ENCODE measurements at places on chromosomes 7 and 10.

- DNase-seq, result no peak
These were observed 137.9 kb upstream of the HDAC9 start for GRCh38 chr7:18357691-18358090.

GRCh38 chr10:123835575-123835974, 56.0 kb downstream of the CPXM2 start:
- DNase-seq, result no peak

DNA sequence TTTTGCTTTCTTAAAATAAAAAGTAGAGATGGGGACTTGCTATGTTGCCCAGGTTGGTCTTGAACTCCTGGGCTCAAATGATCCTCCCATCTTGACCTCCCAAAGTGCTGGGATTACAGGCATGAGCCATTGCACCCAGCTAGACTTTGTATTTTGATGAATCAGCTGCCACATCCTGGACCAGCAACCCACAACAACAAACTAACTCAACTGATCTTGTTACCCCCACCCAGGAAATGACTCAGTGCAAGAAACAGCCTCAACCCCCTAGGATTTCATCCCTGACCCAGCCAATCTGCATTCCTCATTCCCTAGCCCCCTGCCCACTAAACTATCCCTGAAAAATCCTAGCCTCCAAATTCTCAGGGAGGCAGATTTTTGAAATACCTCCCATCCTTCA, 123.8 kb downstream of the IPMK start:
- DNase-seq, result no peak

DNA sequence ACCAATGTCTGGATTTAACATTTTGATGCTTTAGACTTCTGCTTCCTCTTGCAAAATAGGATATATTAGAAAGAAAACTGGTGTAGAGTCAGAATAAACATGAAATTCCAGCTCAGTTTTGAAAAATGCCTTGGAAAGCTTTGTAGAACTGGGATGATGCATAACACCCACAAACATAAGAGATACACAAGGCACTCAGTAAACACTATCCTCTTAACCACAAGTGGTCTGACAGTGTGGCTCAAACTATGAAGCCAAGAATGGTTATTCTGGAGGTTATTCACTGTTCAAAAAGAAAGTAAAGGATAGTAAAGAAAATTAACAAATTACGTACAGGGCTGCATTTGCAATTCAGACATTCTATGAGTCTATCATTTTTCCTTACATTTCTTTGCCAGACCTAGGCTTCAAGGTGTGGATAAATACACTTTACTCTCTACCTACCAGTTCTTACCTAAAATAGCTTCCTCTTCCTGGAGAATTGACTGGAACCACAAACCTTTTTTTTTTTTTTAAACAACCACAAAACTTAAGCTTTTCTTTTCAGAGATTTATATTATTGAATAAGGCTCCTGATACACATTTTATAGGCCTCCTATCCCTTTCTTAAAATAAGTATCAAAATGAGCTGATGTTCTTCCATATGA, 9.0 kb upstream of the RSBN1L start:
- no peak for DNase-seq

DNA sequence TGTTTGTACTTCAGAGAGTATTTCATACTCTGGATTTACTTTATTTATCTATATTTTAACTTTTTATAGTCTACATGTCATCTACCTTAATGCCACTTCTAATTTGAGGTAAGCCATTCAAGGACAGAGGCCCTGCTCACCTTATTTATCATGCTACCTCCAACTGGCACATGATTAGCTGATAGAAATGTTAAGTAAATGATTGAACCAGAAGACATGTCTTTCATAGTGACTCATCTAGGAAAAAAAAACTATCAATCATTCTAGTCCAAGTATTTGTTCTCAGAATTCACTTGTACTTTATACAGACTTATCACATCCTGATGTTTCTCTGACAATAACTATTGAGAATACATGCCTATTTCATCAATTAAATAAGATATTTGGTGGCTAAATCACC, 856.3 kb downstream of the XPNPEP1 start:
- no peak for DNase-seq

DNA sequence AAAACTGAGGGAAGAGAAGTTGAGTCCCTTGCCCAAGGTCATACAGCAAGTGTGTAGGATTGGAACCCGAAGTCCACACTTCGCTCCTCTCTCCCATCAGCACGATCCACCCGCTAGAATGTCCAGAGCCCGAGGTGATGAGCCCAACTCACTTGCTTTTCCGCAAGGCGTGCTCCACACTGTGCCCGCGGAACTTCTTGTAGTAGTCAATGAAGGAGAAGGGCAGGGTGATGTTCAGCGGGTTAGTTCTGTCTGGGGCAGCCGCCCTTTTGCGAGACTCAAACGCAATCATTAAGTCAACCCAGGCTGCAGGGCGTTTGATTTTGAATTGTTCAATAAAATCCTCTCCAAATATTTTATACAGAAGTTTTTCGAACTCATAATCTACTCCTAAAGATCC, 58.6 kb downstream of the PNLIPRP2 start:
- DNase-seq, result no peak

- DNase-seq, result no peak
These were observed 9.9 kb downstream of the EPDR1 start for GRCh38 chr7:37930226-37930948.

DNA sequence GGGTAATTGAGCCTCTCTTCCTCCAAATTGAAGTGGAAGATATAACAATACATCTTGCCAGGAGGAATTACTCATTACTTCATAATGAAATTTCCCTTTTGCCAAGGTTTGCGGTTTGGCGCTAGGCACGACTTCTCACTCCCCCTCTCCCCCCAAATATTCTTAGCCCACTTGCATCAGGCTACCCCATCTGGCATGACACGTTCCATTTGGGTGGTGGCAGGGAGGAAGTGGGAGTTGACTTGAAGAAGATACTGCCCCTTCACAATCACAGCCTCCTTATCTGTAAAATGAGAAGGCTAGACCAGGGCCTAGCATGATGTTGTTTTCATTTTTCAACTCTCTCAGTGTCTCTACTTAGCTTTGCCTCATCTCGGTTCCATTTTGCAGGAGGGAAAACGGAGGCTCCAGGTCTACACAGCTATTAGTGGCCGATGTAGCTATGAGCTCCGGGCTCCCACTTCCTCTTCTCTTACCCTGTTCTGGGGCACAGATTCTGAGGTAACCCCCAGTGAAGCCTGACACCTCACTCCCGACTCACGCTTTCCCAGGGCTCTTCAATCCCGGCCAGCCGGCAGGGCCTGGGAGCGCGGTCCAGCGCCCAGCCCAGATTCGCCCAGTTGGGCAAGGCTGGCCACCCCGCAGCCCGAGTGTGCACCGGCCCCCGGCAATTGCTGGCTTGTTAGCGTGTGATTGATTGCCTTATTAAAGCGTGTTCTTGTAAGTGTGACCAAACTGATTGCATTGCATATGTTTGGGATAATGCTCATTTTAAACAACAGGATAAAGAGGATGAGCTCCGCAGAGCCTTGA, 6.5 kb downstream of the EVX1 start:
- no peak for DNase-seq

GRCh38 chr7:123725586-123726171, 23.1 kb downstream of the WASL start:
- no peak for DNase-seq

GRCh38 chr7:70590126-70590854, 541.7 kb upstream of the GALNT17 start:
- DNase-seq, result no peak

DNA sequence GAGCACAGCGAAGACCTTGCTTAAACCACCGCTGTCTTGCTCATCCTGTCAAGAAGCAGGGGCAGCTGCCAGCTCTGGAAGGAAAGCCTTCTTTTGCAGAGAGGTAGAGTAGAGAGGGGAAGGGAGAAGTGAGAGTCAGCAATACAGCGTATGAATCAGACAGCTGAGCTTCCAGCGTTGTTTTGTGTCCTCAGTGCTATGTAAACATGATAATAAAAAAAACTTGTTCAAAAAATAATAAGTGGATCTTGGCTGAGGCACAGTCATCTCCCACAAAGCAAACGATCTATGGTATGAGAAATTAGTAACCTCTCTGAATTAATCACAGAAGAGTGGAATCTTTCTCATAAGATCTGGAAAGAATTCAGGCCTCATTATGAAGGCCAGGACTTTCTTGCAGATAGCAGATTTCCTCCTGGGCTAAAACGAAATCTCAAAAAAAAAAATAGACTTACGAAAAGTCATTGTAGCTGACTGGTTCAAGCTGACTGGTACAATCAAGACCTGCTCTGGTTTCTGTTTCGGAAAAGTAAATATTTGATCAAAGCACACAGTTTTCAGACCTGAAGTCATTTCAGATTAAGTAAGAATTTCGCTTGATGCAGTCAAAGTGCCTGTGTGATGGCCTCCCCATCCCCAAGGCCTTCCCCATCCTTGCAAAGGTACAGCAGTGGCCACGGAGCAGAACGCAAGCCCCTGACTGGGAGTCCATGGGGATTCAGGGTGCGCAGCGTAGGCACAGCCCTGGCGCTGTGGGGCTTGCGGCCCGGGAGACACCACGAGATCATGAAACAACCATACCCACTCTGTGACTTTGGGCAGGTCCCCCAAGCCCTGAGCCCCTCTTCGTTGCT, 29.4 kb downstream of the CHST15 start:
- DNase-seq, result no peak

DNA sequence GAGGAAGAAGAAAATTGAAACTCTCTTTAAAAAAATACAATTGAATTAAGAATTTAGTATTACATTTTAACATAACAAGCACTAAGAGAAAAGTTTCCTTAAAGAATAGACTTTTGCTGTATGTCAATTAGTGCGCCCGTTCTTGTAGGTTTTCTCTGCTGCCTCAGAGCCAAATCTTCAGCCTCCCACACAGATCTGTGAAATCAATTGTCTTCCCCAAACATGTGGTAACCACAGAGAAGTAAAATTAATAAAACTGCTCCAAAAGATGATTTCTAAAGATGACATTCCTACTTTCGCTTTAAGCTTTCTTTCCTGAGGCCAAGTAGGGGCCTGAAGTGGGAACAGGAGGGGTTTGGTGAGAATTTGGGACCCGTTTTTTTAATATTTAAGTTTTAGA, 113.2 kb upstream of the ADO start:
- DNase-seq, result no peak

DNA sequence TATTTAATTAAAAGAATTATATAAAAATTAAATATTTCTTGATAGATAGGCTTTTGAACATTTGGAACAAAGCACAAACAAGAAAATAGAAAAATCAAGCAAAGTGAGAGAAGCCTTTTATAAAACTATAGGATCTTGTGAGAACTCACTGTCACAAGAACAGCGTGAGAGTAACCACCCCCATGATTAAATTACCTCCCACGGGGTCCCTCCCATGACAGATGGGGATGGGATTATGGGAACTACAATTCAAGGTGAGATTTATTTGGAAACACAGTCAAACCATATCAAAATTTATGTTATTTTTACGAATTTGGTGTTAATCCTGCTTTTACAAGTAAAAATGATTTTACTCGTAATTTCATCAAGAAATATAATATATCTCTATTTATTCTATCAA, 1136.1 kb upstream of the POT1 start:
- no peak for DNase-seq

DNA sequence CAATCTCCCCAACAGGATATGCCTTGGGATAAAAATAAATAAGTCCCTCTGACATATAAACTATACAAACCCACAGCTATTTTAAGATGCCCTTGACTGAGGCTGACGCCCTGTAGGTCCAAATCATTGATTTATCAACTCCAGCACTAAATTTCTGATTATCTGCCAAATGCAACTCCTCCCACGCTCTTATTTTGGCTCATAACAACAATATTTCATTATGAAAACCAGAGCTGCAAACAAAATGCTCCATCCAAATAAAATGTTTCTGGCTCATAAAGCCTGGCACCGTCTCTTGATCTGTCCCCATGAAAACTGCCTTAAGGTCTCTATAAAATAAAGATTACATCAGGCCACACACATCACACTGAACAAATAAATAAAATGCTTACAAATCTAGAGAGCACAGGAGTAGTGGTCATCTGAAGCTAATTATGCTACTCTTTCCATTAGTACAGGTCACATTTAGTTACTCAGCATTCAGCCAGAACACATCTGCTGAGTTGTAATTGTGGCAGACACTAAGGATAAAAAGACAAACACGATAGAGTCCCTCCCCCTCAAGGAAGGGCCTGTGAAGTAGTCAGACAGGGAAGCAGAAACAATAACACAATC, 28.8 kb downstream of the CACUL1 start:
- no peak for DNase-seq

Data from activated CD8-positive, alpha-beta memory T cell treated with anti-CD3 and anti-CD28 coated beads for 1 hour (primary cell).